ENCODE measurements at places on chromosomes 2 and 18. TPM values are rescaled to one million over a fixed set of nuclear protein-coding genes. Genes with fewer than 3 reads are reported as not detected.

DNA sequence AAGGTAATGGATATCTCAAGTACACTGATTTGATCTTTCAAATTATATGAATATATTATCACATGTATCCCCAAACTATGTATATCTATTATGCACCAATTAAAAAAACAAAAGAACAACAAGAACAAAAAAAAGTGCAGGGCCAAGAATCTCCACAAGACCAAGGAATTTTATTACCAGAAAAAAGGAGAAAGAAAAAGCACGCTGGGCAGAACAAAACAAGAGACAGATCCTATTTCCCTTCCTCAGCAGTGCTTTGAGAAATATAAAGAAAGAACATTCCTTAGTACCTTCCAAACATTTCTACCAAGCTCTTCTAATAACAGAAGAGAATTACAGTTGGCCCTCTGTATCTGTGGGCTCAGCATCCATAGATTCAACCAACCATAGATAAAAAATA lies 144.7 kb upstream of the CREB1 start:
- no peak for DNase-seq

DNA sequence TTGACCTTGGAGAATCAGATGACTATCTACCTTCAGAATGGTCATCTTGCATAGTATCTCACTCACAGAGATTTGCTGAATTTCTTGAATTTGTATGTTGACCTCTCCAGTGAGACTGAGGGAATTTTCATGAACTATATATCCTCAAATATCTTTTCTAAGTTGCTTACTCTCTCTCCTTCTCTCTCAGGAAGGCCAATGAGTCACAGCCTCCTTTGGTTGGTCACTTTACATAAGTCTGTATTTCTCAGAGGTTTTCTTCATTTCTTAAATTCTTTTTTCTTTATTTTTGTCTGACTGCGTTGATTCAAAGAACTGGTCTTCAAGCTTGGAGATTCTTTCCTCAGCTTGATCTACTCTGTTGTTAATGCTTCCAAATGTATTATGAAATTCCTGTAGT lies 51.7 kb downstream of the VIT start:
- DNase-seq: no peak

DNA sequence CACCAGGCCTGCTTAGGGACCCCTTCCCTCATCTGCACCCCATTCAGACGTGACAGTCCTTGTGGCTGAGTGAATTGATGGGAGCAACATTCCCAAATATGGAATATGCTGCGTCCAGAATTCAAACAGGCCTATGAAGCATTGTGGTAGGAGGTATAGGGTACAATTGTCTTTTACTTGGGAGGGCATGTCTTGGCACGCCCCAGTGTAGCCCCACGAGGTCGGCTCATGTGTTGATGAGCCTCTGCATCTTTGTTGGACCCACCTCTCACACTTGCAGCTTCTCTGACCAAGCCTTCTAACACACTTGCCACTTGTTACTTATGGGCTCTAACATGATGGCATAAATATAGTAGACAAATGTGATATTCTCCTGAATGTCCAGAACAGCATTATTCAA lies 1.6 kb downstream of the TIMM21 start:
- DNase-seq: no peak

GRCh38 chr2:179804206-179804605 lies 57.2 kb downstream of the ZNF385B start:
- DNase-seq: no peak

- DNase-seq: no peak
Measured at GRCh38 chr2:234565201-234565600, 68.3 kb upstream of the ARL4C start.

DNA sequence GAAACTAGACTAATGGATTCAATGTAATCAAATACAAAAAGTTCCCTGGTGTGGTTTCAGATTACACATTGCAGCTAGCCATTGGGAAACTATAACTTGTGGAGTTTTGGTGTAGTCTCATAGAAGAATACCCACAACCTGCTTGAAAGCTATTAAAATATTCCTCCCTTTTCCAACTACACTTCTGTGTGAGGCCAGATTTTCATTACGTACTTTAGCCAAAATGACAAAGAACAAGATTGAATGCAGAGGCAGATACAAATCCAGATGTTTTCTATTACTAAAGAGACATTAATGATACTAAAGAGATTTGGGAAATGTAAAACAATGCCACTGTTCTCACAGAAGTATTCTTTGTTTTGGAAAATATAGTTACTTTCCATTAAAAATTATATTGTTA lies 128.7 kb upstream of the SLC35G4 start:
- no peak for DNase-seq

DNA sequence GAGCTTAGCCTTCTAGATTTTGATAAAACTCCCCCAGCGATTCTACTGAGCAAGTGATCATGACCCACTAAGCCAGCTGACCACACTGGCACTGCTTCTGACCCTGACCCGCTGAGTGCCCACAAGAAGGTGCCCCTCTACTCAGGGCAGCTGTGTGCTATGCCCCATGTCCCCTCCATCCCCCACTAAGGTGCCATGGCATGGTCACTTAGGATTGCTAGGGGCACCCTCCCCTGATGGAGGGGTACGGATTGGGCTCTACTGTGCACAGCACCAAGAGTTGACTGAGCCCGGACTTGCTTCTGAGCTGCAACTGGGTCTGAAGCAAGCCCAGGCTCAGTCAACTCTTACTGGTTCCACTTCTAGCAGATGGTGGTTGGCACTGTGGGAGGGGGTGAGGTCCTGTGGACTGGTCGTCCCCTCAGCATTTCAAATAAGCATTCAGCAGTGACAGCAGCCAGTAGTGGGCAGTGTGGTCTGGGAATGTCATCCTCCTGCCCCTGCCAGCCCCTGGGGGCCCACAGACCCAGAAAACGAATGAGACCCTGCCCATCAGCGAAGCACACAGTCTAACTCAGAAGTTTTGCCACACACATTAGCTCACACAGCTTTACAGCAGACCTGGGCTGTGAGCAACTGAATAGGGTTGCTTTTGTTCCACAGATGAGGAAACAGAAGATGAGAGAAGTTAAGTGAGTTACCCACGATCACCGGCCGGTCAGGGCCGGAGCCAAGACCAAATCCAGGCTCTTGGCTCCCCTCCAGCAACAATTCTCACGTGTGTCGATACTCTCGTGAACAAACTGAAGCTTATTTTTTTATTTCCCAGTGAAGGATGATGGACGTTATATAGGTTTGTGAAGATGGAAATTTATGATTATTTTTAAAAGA lies 52.1 kb upstream of the FOSL2 start:
- DNase-seq: no peak

- DNase-seq: no peak
Measured at GRCh38 chr18:52553441-52553840, 213.4 kb downstream of the DCC start.

Gene SIGLEC15
- 0.24 TPM for polyA plus RNA-seq

Gene UBE2E3
- polyA plus RNA-seq: 177 TPM

Gene MC4R
- 1.1 TPM for polyA plus RNA-seq

Gene TWSG1
- polyA plus RNA-seq: 99.0 TPM

Gene B4GALT6
- polyA plus RNA-seq: 15.5 TPM

Gene CABYR
- polyA plus RNA-seq: 7.2 TPM

Gene CRACDL
- 4.1 TPM for polyA plus RNA-seq
